Stimulated activated CD4-positive, alpha-beta T cell treated with anti-CD3 and anti-CD28 coated beads, Interleukin-12 subunit alpha, Interleukin-12 subunit beta, amount 100 ng/mL, for 4 hours (primary cell): ENCODE measurements at places on chromosomes 7 and 10.

GRCh38 chr10:14151571-14151970 lies 179.2 kb downstream of the FRMD4A start:
- DNase-seq, result no peak

DNA sequence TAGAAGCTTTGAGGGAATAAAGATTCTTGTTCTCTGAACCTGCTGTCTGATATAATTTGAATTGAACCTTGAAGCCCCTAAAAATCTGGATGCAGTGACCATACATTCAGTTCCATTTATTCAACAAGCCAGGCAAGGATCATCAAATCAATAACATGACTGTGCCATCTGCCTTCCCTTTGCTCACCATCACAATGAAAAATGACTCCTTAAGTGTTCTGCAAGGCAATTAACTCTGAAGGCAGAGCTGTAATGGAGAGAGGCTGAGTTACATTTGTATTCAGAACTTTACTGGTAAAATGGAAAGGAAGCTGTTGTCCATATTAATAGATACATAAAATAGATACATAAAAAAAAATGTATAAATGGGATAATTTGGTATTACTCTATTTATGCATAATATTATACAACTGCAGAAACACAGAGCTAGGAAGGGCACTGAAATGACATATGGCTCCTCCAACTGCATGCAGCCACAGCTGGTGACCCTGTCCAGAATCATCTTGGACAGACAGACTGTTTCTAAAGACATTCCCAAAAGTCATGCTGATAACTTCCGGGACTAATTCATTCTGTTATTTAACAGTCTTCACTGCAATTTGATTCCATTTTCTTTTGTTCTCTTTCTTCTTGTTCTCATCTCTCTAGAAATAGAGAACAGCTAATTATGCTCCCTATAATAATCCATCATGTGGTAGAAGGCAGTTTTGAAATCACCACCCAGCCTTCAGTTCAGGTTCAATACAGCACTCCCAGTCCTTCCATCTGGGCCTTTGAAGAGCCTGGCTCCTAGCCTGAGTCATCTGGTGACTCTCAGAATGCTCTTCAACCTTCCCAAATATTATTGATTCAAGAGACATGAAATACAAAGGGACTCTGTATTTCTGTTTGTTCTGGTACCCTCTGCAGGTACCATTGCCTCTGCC lies 412.6 kb downstream of the GFRA1 start:
- DNase-seq, result no peak

DNA sequence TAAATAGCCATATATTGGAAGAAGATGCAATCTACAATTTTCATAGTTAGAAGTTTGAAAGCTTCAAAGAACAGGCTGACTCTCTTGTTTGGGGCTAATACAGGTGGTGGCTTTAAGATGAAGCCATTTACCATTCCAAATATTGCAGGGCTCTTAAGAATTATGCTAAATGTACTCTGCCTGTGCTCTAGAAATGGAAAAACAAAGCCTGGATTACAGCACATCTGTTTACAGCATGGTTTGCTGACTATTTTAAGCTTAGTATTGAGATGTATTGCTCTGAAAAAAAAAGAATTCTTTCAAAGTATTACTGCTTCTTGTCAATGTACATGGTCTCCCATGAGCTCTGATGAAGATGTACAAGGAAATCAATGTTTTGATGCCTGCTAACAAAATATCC lies 34.2 kb downstream of the AGMO start:
- DNase-seq, result no peak

DNA sequence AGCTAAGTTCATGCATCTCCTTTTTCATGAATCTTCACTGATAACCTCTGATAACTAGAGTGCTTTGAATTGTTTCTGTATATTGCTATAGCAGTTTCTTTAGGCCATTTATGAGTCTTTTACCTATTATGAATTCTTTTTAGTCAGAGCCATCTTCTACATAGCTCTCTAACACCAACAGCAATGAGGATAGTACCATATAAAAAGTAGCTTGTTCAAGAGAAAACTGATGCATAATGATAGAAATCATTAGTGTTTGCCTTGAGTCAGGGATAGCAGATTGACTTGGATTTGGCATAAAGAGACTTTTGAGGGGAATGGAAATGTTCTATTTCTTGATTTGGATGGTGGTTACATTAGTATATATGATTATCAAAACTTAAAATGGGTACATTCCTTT lies 25.8 kb upstream of the SEMA4G start:
- no peak for DNase-seq

GRCh38 chr7:148230883-148231282 lies 359.7 kb upstream of the C7orf33 start:
- DNase-seq, result no peak

DNA sequence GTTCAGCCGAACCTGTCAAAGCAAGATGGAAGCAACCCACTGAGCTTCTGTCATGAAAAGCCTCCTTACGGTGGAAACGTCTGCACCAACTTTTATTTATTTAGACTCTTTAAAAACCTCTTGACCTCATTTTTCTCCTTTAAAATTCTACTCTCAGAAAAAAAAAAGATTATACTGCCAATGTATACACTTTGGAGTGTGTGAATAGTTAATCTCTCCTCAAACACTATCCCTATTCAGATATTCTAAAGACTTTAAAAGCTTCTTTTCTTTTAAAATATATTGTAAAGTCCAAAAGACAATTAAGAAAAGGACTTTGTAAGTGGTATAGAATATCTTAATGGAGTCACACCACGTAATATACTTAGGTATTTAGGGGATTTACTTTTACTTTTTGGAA lies 335.2 kb upstream of the SEMA3D start:
- DNase-seq, result no peak

DNA sequence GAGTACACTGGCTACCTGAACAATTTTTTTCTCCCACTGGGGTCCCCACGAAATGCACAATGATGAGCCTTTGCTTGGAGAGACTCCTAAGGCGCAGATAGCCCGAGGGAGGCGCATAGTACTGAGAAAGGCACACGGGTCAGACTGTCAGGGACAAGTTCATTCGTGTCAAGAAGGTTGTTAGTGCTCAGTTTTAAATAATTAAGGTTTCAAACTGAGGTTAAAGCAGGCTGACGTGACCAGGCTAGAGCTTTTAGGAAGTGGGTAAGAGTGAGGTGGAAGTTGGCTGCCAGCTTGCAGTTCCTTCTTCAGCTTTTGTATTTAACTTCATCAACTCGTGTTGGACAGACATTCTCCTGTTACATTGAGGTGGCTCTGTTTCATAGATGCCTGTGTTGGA lies 31.6 kb downstream of the RBM33 start:
- no peak for DNase-seq

GRCh38 chr10:124342136-124342820 lies 76.4 kb downstream of the OAT start:
- DNase-seq, result no peak

GRCh38 chr7:151551820-151552219 lies 32.1 kb upstream of the RHEB start:
- no peak for DNase-seq

GRCh38 chr10:35922876-35923600 lies 280.9 kb upstream of the FZD8 start:
- DNase-seq, result no peak

DNA sequence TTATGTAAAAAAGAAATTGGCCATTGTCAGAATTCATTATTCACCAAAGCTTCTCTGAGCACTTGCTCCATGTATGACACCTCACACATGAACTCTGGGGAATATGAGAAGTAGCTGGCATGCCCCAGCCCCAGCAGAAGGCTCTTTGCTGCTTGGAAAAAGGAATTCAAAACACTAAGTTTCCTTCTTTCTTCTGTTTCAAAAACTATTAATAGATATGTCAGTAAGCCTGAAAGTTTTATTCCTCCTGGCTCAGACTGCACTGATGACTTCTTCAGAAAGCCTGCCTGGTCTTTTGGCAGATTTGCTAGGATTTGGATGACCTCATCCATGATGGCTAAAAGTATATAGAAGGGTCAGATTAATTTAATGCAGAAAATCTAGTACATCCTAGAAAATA lies 511.0 kb downstream of the GFRA1 start:
- no peak for DNase-seq

DNA sequence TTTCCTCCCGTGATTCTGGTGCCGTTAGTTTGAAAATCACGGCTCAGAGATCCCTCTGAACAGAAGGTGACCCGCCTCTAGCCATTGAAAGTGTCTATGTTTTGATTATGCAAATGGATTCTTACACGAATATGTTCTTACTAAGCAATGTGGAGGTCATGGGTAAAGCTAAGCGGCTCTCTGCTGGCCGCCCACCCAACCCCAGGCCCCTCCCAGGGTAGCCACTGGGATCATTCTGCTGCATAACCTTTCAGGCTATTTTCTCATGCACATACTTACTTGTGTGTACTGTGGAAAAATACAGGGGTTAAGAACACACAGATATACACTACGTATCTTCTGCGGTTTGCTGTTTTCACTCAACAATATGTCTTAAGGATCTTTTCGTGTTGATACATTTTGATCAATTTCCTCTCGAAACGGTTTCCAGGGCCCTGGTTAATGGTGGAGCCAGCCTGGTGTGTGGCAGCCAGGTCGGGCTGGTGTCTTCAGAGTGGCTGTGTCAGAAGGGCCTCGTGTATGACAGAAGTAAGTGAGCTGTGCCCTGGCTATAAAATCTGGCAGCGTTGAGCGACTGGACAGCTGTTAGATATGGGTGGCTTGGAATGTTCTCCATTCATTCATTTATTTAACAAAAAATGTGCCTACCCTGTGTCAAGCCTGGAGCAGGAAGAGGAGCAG lies 29.9 kb downstream of the ZNF783 start:
- no peak for DNase-seq

GRCh38 chr7:77370606-77371005 lies 45.5 kb downstream of the GSAP start:
- DNase-seq, result no peak

DNA sequence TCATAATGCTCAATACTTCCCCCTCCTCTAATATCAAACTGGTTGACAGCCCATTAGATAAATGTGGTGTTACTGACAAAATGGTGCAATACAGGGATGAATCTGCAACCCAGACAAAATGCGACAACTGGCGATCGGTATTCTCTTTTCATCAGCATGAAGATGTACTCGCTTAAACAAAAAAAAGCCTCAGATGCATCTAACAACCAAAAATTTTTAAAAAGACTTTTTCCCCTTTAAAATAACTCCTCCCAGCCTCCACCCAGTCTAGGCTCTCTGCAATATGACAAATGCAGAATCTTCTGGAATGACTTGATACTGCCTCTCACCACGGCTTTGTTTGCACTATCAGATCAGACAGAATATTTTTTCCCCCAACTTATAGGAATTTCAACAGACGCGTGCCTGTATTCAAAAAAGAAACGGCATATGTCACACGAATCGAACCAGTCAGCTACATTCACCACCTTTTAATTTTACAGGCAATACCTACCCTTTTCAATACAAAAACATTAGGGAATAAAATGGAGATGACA lies 1.2 kb downstream of the YWHAG start:
- DNase-seq, result no peak

DNA sequence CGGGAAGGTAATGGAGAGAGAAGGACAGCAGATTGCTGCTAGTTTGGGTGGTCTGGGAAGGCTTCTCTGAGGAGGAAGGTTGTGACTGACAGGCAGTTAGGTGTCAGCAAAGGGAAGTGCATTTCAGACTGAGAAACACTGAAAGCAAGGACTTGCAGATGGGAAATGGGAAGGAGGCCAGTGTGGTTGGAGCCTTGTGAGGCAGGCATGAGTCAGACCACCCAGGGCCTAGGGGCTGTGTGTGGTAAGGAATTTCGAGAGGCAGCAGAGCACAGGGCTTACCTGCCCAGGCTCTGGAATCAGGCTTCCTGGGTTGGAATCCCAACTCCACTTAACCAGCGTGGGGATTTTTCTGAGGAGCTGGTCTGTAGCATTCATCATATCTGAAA lies 53.5 kb downstream of the NRF1 start:
- DNase-seq, result no peak

DNA sequence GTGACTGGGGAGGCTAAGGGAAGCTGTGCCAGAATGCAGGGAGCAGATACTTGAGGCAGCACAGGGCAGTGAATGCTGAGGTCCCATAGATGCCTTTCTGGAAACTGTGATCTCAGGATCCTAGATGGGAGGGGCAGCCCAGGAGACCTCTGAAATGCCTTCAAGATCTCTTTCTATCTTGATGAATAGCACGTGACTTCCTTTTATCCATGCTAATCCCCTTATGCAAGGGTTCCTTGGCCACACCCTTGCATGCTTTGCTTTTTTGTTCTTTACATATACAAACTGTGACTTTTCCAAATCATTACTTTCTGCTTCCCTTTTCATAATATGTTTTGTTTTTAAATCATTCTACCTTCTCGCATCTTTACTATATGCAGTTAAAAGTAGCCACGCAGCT lies 14.7 kb downstream of the ATRNL1 start:
- no peak for DNase-seq

DNA sequence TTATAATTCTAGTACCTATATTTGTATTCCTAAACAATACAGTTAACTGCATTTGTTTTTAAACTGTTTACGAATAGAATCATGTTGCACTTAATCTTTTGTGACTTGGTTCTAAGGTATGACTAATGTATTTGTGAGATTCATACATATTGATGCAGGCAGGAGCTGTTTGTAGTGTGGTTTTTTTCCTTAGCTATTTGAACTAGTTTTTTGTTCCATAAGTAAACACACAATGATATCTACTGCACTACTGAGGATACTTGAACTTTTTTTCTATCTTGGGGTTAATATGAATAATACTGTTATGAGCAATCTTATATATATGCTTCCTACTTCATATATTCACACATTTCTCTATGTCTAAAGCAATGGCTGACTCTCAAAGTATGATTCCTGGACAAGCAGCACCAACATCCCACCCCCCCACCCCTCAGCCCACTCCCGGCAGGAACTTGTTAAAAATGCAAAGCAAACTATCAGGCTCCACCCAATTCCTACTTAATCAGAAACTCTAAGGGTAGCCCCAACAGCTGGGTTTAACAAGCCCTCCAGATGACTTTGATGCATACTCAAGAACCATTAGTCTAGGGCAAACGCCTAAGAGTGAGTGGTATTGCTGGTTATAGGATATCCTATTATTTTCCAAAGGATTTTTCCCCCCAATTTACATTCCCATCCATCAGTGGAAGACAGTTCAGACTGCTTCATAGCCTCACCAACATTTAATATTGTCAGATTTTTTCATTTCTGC lies 25.8 kb downstream of the BRAF start:
- no peak for DNase-seq

DNA sequence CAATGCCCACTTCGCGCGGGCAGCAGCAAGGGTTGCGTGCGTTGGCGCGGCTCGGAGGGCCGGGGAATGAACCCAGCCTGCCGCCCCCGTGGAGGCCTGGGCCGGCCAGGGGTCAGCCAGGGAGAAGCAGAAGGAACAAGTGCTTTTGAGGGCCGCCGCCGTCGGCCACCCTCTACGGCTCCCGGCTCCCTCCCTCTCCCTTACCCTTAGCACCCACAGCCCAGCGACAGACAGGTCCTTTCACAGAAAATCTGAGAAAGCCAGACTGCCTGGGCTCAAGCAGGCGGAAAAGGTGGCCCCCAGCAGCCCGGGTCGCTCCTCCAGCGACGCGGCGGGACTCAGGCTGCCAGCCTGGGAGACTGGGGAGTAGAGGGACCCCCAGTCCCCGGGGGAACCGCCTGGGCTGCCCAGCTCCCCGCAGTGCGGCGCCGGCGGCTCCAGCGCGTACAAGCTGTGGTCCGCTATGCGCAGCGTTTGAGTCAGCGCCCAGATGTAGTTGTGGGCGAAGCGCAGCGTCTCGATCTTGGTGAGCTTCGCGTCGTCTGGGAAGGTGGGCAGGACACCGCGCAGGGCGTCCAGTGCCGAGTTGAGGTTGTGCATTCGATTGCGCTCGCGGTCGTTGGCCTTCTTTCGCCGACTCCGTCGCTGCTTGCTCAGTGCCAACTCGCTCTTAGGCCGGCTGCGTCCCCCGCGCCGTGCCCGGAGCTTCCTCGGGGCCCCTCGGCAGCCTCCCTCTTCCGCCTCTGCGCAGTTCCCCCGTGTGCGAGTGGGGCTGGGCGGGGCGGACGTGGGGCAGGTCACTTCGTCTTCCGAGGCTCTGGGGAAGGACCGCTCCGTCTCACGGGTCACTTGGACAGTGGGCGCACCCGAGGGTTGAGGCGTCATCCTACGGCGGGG lies 815 bp downstream of the NEUROG3 start:
- no peak for DNase-seq
